GM23338 (cell line): ENCODE measurements at places on chromosomes 16 and 17. TPM values are rescaled to one million over a fixed set of nuclear protein-coding genes. Genes with fewer than 3 reads are reported as not detected.
A peak's percentile ranks its signal among the peaks of the same experiment; 100 is the strongest.

- no peaks in the 10 kb centered on the region for H3K36me3 ChIP-seq
- no peak overlapping the region for H3K27ac ChIP-seq
- H3K4me1 ChIP-seq: no peaks in the 10 kb centered on the region
- H3K4me3 ChIP-seq: no peak overlapping the region
- no peaks in the 10 kb centered on the region for H3K27me3 ChIP-seq
Observed at GRCh38 chr17:71387456-71387855, 733.4 kb upstream of the SOX9 start.

- H3K4me3 ChIP-seq: no peak overlapping the region
- no peaks in the 10 kb centered on the region for H3K36me3 ChIP-seq
- no peak for DNase-seq
- no peaks in the 10 kb centered on the region for H3K27me3 ChIP-seq
- no peak overlapping the region for H3K27ac ChIP-seq
Observed at GRCh38 chr16:77113835-77114234, 77.2 kb upstream of the MON1B start.

GRCh38 chr17:27651411-27652345 lies 20.7 kb downstream of the LGALS9 start:
- no peaks in the 10 kb centered on the region for H3K36me3 ChIP-seq
- DNase-seq: peak; percentile 63
- no peaks in the 10 kb centered on the region for H3K27me3 ChIP-seq
- no peaks in the 10 kb centered on the region for H3K4me1 ChIP-seq

- H3K4me3 ChIP-seq: no peak overlapping the region
- H3K4me1 ChIP-seq: peaks cover 6% of the 10 kb centered on the region
- H3K36me3 ChIP-seq: no peaks in the 10 kb centered on the region
- H3K27ac ChIP-seq: no peak overlapping the region
Observed at GRCh38 chr17:32819035-32819434, 57.9 kb downstream of the MYO1D start.

DNA sequence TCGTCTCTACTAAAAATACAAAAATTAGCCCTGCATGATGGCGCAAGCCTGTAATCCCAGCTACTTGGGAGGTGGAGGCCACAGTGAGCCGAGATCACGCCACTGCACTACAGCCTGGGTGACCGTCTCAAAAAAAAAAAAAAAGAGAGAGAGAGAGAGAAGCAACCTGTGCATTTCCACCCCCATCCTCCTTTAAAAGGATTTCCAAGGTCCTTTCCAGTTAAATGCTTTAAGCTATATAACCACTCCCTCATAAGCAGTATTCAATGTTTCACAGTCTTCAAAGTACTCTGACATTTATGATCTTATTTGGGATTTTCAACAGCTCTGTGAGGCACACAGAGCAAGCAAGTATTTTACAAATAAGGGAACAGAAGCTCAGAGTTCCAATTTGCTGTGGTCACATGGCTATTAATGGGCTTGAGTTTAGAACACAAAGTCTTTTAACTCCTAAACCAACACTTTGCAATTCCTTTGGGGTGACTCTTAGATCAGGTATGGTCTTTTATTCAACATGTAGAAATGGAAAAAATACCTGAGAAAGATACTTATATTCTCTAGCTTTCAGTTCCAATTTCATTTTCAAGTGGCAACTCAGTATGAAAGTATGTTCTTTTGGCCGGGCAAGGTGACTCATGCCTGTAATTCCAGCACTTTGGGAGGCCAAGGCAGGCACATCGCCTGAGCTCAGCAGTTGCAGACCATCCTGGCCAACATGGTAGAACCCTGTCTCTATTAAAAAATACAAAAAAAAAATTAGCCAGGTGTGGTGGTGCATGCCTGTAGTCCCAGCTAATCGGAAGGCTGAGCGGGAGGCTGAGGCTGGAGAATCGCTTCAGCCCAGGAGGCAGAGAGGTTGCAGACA lies 31.3 kb downstream of the SPOP start:
- H3K4me3 ChIP-seq: no peak overlapping the region
- no peaks in the 10 kb centered on the region for H3K27me3 ChIP-seq
- H3K27ac ChIP-seq: peak overlapping the region; percentile 26; the same call in 1 of the 2 replicates
- peaks cover 6% of the 10 kb centered on the region; the same call in 1 of the 2 replicates for H3K4me1 ChIP-seq

- no peak overlapping the region for H3K27ac ChIP-seq
- no peaks in the 10 kb centered on the region for H3K36me3 ChIP-seq
- no peak overlapping the region for H3K4me3 ChIP-seq
- H3K27me3 ChIP-seq: no peaks in the 10 kb centered on the region
- H3K4me1 ChIP-seq: peaks cover 16% of the 10 kb centered on the region
Observed at GRCh38 chr17:72388765-72389473, 268.1 kb downstream of the SOX9 start.

GRCh38 chr16:11824362-11824761 lies 27.0 kb downstream of the RSL1D1 start:
- no peak overlapping the region for H3K27ac ChIP-seq
- H3K4me3 ChIP-seq: no peak overlapping the region
- DNase-seq: no peak
- H3K36me3 ChIP-seq: no peaks in the 10 kb centered on the region
- H3K4me1 ChIP-seq: no peaks in the 10 kb centered on the region

GRCh38 chr16:19354371-19354770 lies 63.3 kb upstream of the TMC5 start:
- H3K4me3 ChIP-seq: no peak overlapping the region
- H3K4me1 ChIP-seq: peaks cover 2% of the 10 kb centered on the region; the same call in 1 of the 2 replicates
- DNase-seq: no peak
- H3K27me3 ChIP-seq: no peaks in the 10 kb centered on the region
- H3K36me3 ChIP-seq: no peaks in the 10 kb centered on the region

GRCh38 chr17:45428931-45429338 lies 3.7 kb downstream of the ARHGAP27 start:
- peaks cover 47% of the 10 kb centered on the region for H3K27me3 ChIP-seq
- H3K27ac ChIP-seq: no peak overlapping the region
- no peaks in the 10 kb centered on the region for H3K36me3 ChIP-seq
- peaks cover 21% of the 10 kb centered on the region for H3K4me1 ChIP-seq

DNA sequence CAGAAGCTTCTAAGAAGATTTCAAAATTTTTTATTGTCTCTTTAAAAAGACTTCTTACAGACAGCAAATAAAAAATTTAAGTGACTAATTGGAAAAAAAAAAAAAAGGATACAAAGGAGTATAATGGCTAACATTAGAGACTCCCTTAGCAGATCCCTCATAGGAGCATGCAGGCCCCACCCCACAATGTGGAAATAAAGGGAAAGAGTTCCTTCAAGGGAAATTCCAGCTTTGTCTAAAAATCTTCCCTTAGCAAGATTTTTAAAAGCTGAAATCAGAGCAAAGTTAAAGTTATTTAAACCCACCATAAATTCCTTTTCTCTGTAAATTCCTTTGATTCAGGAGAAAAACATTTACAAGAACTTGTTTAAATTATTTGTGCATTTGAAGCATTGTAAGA lies 32.5 kb upstream of the NOS2 start:
- no peak for DNase-seq
- H3K4me1 ChIP-seq: no peaks in the 10 kb centered on the region; the same call in 1 of the 2 replicates
- no peaks in the 10 kb centered on the region for H3K27me3 ChIP-seq
- no peak overlapping the region for H3K27ac ChIP-seq

DNA sequence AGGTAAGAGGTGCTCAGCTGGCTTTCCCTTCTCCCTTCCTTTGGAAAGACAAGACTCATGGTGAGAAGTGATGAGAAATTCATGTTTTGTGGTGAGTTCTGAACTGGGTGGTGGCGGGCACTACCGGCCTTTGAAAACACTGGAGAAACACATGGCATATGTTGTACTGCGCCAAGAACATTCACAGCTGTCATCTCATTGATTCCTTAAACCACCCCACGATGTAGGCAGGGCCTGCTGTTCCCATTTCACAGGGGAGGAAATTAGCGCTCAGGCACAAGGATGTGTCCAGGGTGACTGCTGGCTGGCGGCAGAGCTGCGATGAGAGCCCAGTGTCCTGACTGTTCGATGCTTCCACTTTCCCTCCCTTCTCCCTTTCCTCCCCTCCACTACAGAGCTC lies 1.6 kb upstream of the DOC2B start:
- peaks cover 42% of the 10 kb centered on the region for H3K27me3 ChIP-seq
- H3K4me1 ChIP-seq: peaks cover 7% of the 10 kb centered on the region
- H3K27ac ChIP-seq: no peak overlapping the region
- H3K36me3 ChIP-seq: no peaks in the 10 kb centered on the region
- H3K4me3 ChIP-seq: no peak overlapping the region
- no peak for DNase-seq

GRCh38 chr17:38544175-38544838 lies 61.4 kb downstream of the SRCIN1 start:
- H3K36me3 ChIP-seq: no peaks in the 10 kb centered on the region
- H3K4me3 ChIP-seq: no peak overlapping the region
- H3K27me3 ChIP-seq: no peaks in the 10 kb centered on the region
- DNase-seq: no peak

GRCh38 chr17:57935833-57936807 lies 19.1 kb downstream of the CUEDC1 start:
- DNase-seq: peak; percentile 48
- H3K4me3 ChIP-seq: 0 out of 2 replicates have a peak overlapping the region, but pooled peaks have one; percentile 1
- peak overlapping the region; percentile 84 for H3K27ac ChIP-seq
- no peaks in the 10 kb centered on the region for H3K36me3 ChIP-seq
- peaks cover 13% of the 10 kb centered on the region for H3K4me1 ChIP-seq

- peak; percentile 86 for DNase-seq
- H3K4me3 ChIP-seq: no peak overlapping the region
- H3K27ac ChIP-seq: no peak overlapping the region
- H3K36me3 ChIP-seq: no peaks in the 10 kb centered on the region
- peaks cover 12% of the 10 kb centered on the region for H3K4me1 ChIP-seq
- H3K27me3 ChIP-seq: no peaks in the 10 kb centered on the region
Observed at GRCh38 chr17:41496803-41497484, 7.2 kb upstream of the KRT36 start.

- no peak overlapping the region for H3K4me3 ChIP-seq
- H3K4me1 ChIP-seq: no peaks in the 10 kb centered on the region
- DNase-seq: no peak
- H3K36me3 ChIP-seq: no peaks in the 10 kb centered on the region
Observed at GRCh38 chr16:65884018-65884417, 482.5 kb upstream of the CDH5 start.

DNA sequence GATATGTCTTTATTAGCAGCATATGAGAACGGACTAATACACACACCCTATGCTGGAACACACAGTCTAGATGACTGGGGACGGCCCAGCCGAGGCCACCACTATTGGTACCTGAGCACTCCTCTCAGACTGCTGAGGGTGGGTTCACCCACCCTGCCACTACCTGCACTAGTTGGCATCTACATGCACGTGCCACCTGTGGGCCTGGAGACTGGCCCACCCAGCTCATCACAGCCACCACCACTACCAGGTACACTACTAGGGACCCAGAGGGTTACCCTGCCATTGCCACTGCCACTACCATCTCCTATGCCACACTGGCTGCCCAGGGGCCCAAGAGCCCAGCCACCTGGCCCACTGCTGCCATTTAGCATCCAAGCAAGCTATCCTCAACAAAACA lies 32.5 kb downstream of the MEAK7 start:
- peaks cover 7% of the 10 kb centered on the region for H3K36me3 ChIP-seq
- no peak overlapping the region for H3K4me3 ChIP-seq
- no peaks in the 10 kb centered on the region for H3K4me1 ChIP-seq
- H3K27ac ChIP-seq: no peak overlapping the region
- DNase-seq: no peak
- H3K27me3 ChIP-seq: no peaks in the 10 kb centered on the region

- no peak for DNase-seq
- H3K36me3 ChIP-seq: no peaks in the 10 kb centered on the region
- H3K4me1 ChIP-seq: no peaks in the 10 kb centered on the region
Observed at GRCh38 chr16:83137894-83138293, 511.1 kb downstream of the CDH13 start.

The RHBDF2 gene
- 19.5 and 29.5 TPM in 2 replicates for total RNA-seq

The CLDN6 gene
- total RNA-seq: 961 and 1,028 TPM in 2 replicates

The RAB26 gene
- 3.7 and 4.1 TPM in 2 replicates for total RNA-seq

The DNAAF8 gene
- total RNA-seq: 1.3 TPM in 1 of 2 replicates, not detected in the other

The LRRC36 gene
- total RNA-seq: 1.2 TPM in 1 of 2 replicates, not detected in the other

The CDRT15L2 gene
- not detected in 2 replicates for total RNA-seq

The NKD1 gene
- total RNA-seq: 1.6 and 2.1 TPM in 2 replicates
